ENCODE measurements at places on chromosomes 11 and 22.

- peak; percentile 62 for DNase-seq
Measured at GRCh38 chr11:5808500-5809121, at the start of gene OR52N2. Gene OR52N2 (plus strand): TSS chr11:5808924. CDS start chr11:5820336, 11,412 bp downstream.

DNA sequence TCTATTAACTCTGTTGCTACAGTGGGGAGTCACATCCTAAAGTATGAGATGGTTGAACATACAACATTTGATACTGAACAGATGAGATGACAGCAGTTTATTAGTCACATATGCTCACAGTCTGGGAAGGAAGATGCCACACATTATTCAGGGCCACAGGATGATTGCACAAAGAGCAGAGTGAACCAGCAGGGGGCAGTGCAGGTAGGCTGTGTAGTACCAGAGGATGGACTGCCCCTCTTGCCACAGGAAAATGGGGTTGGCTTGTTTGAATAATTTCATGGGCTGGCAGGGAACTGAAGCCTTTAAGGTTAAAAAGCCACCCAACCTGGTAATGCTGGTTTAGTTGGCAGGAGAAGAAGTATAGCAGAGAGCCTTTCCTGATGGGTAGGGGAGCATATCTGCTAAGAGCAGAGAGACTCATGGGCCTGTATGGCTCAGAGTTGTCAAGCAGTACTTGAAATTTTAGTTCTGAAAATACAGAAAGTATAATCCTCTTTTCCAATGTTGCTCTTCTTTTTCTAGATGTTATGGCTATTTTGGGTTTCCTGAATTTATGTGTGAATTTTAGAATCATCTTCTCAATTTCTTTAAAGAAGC is 180.4 kb upstream of the B3GAT1 start:
- no peak for DNase-seq

- DNase-seq: no peak
Measured at GRCh38 chr22:45180146-45180679, 16.5 kb downstream of the NUP50 start.

DNA sequence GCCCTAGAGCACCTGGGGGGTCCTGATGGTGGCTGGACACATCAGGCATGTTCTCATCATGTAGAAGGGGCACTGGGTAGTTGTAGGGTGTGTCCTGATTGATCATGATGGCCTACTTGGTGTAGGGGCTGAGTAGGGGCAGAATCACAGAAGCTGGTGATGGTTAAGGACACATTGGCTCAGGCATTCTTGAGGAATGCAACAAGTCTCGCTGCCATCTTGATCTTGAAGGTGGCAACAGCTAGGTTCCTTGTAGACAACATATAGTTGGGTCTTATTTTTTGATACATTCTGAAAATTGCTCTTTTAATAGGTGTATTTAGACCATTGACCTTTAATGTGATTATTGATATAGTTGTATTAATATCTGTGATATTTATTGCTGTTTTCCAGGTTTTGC is 28.1 kb downstream of the PPP6R3 start:
- DNase-seq: no peak

DNA sequence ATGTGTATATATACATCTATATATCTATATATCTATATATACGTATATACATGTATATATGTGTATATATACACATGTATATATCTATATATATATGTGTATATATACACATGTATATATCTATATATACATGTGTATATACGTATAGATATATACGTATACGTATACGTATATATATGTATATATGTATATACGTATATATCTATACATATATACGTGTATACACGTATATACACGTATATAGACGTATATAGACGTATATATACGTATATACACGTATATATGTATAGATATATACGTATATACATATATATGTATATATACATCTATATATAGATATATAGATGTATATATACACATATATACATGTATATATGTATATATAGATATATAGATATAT is 25.1 kb upstream of the CAPRIN1 start:
- DNase-seq: no peak

GRCh38 chr11:14190992-14191778 is 167.8 kb downstream of the RRAS2 start:
- no peak for DNase-seq

- peak; percentile 93 for DNase-seq
Measured at GRCh38 chr22:46007848-46008261, 30.9 kb upstream of the WNT7B start.

- DNase-seq: no peak
Measured at GRCh38 chr22:46143491-46144147, 6.7 kb upstream of the PPARA start.

GRCh38 chr11:100984668-100985067 is 144.9 kb downstream of the PGR start:
- no peak for DNase-seq

DNA sequence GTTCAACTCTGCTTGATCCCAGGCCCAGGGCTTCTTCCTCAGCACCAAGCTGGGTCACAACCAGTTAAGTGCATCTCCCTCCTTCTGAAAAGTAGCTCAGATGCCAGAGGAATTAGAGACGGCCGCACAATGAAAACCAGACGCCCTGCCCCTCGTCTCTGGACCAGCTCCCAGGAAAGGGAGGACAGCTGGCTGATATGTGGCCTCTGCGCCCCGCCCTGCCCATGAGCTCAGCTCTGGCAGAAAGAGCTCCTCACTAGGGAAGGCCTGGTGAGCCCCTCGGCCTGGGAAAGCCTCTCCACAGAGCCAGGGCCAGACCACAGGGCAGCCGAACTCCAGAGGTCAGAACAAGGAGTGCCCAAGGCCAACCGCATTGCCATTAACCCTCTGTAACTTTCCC is 18.1 kb upstream of the SCGB1A1 start:
- peak; percentile 90 for DNase-seq

DNA sequence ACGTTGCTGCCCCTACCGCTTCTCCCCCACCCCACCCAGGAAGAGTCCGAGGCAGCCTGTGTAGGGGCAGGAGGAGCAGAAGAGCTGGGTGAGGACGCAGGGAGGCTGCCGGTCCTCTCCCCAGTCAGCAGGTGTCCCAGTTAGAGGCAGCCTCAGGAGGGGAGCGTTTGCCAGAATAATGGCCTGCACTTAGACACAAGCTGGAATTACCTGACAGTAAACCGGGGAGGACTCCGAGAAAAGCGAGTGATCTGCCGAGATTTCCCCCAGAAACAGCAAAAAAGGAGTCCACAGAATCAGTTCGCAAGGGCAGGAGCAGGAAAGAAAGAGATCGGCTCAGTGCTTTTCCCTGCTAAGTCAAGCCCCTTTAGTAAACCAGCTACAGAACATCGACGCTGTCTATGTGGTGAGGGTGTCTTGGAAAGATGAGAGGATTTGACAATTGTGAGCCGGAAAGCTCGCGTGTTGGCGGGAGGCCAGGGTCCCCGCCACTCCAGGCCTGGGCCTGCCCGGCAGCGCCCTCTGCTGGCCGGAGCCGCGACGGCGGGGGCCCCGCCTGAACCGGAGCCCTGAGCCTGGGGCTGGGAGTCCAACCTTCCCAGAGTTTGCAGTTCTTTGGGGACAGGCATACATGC is 17.7 kb upstream of the THRSP start:
- peak; percentile 64 for DNase-seq

DNA sequence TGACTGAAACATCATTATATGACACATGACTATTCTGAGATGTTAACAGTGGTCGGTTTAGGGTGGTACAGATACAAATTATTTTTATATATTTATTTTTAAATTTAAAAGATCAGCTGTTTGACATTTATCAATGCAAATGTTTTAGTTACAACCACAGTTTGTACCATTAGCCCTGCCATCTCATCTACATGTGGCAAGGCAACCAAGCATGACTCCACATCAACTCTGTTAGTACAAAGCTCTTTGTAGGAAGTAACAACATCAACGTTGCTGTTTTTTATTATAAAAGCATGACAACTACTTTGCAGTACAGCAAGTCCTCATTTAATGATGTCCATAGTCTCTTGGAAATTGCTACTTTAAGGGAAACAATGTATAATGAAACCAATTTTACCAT is 40.8 kb downstream of the ENTHD1 start:
- DNase-seq: no peak

GRCh38 chr11:117172724-117173421 is 5.7 kb upstream of the SIDT2 start:
- no peak for DNase-seq

GRCh38 chr11:73464347-73464746 is 88.1 kb downstream of the RELT start:
- DNase-seq: peak; percentile 22

DNA sequence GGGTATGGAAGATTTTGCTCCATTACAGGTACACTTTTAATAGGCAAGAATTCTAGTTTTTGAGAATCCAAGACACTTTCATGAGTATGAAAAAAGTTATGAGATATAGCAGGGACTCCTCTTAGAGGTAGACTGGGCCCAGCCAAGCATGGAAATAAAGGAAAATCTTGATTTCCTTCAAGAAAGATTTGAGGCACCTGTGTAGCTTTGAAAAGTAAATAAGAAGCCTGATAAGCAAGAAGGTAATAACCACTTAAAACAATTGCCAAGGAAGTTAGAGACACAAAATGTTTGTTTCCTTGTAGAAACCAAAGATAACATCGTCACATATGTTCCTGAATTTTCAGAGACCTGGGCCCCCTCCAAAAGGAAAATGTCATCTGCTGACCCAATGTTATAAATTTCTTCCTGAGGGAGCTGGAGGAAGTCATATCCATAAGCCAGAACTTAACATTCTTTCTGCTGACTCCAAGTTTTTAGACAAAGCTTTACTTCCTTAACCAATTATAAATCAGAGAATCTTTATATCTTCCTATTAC is 314.5 kb upstream of the ANO3 start:
- DNase-seq: no peak

DNA sequence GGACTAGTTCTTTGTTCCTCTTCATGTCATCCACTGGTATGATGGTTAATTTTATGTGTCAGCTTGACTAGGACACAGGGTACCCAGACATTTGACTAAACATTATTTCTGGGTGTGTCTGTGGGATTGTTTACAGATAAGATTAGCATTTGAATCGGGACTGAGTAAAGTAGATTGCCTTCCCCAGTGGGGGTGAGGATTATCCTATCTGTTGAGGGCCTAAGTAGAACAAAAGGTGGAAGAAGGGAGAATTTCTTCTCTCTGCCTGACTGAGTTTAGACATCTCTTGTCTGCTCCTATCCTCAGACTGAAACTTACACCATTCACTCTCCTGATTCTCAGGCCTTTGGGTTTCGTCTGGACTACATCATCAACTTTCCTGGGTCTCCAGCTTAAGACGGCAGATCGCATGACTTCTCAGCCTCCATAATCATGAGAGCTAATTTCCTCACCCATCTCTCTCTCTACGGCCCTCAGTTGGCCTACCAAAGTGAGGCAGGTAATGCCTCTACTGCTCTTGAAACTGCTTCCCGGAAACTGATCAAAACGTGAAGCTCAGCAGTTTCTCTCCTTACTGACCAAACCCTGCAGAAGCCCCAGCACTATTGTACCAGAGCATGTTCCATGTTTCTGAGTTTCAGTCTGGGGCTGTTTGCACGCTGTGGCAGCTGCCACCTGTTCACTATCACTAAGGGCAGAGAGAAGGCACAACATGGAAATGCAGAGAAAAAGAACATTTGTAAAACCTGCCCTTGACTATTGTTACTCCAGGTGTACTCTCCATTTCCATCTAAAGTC is 95.4 kb downstream of the NXPE2 start:
- no peak for DNase-seq

DNA sequence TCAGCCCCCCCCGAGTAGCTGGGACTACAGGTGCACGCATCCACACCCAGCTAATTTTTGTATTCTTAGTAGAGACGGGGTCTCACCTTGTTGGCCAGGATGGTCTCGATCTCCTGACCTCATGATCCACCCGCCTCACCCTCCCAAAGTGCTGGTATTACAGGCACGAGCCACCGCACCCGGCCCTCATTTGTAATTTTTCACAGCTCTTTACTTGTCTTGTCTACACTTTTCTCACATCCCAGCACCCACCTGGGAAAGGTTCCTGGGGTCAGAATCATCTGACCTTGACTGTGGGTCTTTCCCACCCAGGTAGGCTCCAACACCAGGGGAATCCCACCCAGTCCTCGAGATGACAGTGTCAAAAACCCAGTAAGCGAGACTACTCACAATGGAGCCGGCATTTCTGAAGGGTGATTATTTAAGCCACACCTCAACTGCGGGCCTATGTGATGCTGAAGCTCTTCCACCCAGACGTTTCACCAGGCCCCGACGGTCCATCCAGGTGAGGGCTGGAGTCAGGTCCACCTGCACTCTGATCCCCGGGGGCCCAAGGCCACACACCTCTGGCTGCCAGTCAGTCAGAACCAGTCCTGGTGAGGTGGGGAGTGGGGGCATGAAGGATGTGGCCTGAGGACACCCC is 23.4 kb downstream of the CELSR1 start:
- no peak for DNase-seq

GRCh38 chr22:43630451-43630850 is 181.7 kb downstream of the EFCAB6 start:
- DNase-seq: no peak

DNA sequence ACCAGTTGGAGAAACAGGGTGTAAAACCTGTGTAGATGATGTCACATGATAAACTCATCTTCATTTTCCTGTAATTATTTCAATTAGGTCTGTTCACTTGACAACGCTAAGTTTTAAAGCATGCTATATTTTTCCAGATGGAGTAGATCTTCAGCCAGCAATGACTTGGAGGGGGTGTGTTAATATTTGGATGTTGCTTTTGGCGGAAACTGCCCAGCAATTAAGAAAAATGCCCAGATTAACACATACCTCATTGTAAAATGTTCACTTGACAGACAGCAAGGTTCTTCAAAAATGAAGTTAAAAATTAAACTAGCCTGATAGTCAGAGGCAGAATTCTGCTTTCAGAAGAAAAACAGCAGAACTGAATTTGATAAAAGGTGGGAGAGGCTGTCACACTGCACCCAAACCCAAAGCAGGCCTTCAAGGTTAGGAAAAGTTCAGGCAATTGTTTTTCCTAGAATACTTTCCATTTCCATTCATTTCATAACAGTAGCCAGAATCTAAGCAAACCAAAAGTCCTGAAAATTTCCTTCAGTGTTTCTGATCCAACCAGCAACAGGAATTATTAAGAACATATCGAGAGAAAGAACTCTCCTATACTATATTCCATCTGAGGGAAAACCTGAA is 33.0 kb downstream of the VSIG10L2 start:
- DNase-seq: no peak

DNA sequence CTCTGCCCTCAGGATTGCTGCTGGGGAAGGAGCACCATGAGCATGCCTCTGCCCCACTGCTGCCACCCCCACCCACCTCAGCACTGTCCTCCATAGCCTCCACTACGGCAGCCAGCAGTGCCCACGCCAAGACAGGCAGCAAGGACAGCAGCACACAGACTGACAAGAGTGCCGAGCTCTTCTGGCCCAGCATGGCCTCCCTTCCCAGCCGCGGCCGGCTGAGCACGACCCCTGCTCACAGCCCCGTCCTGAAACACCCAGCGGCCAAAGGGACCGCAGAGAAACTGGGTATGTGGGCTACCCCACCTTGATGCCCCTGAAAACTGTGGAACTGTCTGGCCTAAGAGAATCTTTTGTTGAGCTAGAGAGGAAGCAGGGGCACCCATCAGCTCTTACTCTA is 101.0 kb downstream of the AMOTL1 start:
- DNase-seq: no peak

GRCh38 chr11:17314232-17314547 is 37.4 kb upstream of the NCR3LG1 start:
- peak; percentile 79 for DNase-seq

GRCh38 chr22:50171319-50171964 is 911 bp downstream of the PANX2 start:
- DNase-seq: no peak

- no peak for DNase-seq
Measured at GRCh38 chr11:17853280-17853679, 118.7 kb downstream of the KCNC1 start.
